ENCODE measurements at places on chromosomes 12 and 14.
A peak's percentile ranks its signal among the peaks of the same experiment; 100 is the strongest.

DNA sequence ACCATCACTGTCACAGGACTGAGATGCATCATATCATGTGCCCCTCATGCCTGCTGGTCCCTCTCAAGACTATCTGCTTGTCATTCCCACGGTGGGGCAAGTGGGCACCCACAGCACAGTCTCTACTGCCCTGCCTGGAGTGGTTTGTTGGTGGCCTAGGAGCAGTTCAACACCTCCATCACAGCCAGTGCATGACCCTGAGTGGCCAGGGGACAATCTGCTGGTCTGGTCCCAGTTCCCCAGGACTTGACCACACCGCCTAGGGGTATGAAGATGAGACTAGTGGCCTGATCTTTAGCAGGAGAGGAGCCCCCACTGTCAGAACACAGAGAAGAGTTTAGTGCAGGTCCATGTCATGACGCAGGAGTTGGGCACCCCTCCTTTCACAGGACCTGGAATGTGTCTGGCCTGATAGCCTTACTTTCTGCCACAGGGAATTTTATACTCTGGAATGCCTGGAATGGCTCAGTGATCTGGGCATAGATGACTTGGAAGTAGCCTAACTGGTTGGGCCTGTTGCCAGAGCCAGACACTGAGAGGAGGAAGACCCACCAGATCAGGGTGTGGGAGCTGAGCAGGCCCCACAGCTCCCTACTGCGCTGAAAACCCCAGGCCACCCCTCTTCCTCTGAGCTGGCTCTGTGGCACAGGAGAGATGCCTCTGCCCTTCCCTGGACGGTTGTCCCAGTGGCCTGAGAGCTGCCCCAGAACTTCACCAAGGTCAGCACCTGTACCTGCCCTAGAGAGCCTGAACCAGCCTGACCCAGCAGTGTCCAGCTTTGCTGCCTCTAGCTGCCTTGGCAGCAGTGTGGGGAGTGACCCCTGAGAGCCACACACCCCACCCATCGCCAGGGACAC lies 83.3 kb downstream of the PUS7L start:
- no peak for DNase-seq

GRCh38 chr12:591167-592023 lies 71.8 kb downstream of the NINJ2 start:
- no peak for DNase-seq

GRCh38 chr12:113468365-113469223 lies 3.1 kb downstream of the LHX5 start:
- DNase-seq, result no peak

DNA sequence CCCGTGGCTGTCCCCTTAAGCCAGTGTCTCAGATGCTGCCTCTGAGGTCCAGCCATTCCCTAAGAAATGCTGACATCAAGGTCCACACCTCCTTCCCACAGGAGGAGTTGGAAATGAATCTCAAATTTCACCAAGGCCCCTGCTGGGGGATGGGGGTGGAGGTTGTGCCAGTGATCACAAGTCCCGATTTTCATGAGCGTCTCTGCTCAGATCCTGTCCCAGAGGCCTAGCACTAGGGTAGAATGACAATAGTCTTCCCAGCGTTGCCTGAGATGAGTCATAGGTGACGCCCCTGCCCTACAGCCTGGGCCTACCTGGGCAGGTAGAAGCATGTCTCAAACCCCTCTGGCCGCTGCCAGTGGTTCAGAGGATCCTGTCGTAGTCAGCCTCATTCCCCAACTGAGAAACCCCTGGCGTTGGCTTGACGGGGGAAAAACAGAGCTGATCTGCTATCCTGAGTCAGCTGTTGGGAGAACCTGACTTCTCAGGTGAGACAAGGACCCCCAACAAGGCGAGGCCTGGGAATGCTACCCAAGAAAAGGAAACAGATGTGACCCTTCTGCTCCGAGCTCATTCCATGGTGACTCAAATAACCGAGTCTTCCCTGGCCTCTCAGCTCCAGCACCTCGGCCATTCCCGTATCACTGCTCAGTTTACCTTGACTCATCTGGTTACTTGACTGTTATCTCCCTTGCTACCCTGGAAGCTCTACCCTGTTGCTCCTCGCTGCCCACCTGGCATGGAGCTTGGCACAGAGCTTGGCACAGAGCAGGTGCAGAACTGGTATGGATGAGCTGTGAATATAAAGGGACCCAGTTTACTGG lies 21.8 kb upstream of the SPPL3 start:
- DNase-seq, result peak; percentile 19

- peak; percentile 65 for DNase-seq
Observed at GRCh38 chr14:86038387-86039042, 508.6 kb downstream of the FLRT2 start.

DNA sequence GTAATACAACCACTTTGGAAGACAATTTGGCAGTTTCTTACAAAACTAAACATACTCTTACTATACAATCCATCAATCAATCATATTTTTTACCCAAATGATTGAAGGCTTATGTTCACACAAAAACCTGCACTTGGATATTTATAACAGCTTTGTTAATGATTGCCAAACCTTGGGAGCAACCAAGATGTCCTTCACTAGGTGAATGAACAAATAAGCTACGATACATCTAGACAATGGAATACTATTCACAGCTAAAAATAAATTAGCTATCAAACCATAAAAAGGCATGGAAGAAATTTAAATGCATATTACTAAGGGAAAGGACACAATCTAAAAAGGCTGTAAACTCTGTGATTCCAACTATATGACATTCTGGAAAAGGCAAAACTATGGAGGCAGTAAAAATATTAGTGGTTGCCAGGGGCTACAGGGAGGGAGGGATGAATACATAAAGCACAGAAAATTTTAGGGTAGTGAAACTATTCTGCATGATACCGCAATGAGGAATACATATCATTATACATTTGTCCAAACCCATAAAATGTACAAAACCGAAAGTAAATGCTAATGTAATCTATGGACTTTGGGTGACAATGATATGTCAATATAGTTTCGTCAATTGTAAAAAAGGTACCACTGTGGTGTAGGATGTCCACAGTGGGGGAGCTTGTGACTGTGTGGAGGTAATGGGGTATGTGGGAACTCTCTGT lies 70.5 kb downstream of the GPR65 start:
- DNase-seq, result no peak

GRCh38 chr14:41663473-41663850 lies 56.8 kb downstream of the LRFN5 start:
- DNase-seq, result no peak

DNA sequence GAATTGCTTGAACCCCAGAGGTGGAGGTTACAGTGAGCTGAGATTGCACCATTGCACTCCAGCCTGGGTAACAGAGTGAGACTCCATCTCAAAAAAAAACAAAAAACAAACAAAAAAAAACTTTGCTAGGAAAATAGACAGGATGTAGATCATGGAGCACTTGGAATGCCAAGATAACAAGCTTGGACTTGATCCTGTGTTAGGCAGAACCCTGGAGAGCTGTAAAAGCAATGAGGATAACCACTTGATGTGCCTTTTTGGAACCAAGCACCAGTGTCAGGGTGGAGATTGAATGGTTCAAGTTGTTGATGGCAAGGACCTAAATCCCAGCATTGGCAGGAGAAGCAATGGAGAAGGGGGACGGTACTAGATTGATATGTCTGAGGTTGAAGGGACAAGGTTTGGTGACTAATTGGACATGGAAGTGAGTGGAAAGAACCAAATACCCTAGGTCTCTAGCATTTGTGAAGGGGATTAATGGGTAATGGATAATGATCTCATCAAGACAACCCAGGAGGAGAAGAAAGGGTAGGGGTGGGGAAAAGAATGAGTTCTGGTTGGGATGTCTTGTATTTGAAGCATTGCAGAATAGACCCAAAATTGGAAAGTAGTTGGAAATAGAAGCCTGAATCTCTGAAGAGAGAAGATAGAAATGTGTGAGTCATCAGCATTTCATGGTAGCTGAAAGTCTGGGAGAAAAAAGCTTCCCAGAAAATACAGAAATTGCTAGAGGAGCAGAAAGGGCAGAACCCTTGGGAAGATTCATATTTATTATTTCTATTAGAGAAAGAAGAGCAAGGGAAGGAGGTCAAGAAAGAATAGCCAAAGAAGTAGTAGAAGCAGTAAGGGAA lies 176.7 kb downstream of the NUAK1 start:
- no peak for DNase-seq

- DNase-seq, result no peak
Observed at GRCh38 chr12:29150462-29150861, 1.4 kb downstream of the FAR2 start.

DNA sequence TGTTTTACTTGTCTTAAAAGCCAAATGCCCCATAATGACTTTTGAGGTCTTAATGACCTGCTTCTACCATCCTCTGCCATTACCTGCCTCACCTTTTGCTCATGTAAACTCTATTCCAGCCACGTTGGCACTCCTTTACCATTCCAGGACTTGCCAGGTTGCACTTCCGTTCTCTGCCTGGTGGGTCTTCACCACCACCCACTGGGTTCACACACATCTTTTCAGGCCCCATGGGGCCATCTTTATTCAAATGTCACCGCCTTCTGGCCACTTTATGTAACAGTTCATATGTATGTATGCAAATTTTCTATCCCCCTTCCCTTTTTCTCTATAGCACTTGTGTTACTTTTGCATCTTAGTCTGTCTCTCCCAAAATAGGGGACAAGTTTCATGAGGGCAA lies 57.7 kb downstream of the ATP2A2 start:
- DNase-seq, result no peak

GRCh38 chr12:27276275-27276674 lies 32.2 kb downstream of the STK38L start:
- no peak for DNase-seq

DNA sequence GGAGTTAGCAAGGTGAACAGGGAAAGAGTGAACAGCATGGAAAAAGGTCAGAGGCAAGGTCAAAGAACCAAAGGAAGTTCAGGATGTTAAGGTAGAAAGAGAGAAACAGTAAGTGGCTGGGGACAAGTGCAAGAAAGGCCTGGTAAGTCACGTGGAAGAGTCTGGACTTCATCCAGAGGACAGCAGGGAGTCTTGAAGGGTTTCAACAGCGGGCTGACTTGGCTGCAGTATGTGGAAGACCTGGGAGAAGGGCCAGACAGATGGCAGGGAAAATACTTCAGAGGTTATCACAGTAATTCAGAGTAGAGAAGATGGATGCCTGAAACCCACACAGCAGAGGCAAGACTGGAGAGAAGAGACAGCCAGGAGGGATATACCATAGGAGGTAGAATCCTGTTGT lies 34.0 kb downstream of the CIT start:
- DNase-seq, result no peak

DNA sequence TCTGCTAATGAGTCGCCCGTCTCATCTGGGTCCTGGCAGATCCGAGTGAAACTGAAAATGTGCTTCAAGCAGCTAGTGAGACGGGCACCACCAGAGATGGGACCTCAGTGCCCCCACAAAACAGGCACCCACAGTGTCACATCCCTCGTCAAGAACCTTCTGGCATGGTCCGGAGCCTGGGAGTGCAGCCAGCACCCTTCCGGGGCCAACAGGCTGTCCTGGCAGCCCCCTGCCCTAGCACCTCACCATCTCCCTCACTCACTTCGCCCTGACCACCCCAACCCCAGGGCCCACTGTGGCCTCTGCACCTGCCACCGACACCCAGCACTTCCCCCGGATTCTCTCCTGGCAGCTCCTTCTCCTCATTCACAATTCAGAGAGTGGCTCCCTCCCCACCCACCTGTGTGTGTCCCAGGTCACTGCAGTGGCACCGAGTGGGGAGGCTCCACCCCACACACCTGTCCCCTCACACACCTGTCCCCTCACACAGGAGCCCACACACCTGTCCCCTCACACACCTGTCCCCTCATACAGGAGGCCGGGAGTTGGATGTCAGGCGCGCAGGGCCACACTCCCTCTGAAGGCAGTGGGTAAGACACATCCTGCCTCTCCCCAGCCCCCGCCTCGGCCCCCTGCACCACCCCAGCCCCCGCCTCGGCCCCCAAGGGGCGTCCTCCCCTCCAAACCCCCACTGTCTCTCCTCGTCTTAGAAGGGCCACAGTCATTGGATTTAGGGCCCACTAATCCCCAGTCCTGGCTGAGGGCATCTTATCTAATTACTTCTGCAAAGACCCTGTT lies 7.9 kb downstream of the GALNT9 start:
- DNase-seq, result no peak

DNA sequence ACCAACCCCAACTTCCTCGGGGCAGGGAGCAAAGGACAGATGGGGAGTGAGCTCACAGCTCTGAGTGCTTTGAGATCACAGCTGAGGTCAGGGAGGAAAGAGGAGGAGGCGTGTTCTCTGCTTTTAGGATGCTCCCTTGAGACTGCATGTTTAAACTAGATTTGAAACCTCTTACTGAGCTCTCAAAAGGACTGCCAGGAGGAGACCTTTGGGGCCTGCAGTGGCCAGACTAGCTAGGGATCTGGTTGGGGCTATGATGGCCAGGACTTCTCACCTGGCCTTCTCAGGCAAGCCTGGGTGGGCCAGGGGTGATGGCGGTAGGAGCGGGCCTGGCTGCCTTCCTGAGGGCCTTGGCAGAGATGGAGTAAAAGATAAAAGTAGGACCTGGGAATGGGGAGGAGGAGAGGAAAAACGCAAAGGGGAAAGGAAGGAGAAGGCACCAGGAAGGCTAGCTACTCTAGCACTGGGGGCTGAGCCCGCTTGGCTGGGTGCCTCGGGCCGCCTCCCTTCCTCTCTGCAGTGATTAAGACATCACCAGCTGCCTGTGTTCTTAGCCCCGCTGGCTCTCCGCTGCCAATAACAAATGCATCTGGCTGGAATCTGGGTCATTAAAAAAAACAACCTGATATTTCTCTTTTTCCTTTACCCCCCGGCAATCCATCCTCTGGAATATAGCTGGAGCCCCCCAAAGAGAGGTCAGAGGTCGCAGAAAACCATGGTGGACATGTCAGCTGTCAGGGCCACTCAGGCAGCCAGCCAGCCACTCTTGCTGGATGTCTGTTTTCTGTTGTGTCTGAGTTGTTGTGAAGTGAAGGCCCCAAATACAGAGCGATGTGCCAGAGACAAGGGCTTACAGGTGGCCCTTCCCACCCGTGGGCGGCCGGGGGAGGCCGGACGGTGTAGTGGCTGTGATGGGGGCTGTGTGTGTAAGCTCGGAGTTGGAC lies 141.3 kb downstream of the TSPAN9 start:
- DNase-seq, result no peak

DNA sequence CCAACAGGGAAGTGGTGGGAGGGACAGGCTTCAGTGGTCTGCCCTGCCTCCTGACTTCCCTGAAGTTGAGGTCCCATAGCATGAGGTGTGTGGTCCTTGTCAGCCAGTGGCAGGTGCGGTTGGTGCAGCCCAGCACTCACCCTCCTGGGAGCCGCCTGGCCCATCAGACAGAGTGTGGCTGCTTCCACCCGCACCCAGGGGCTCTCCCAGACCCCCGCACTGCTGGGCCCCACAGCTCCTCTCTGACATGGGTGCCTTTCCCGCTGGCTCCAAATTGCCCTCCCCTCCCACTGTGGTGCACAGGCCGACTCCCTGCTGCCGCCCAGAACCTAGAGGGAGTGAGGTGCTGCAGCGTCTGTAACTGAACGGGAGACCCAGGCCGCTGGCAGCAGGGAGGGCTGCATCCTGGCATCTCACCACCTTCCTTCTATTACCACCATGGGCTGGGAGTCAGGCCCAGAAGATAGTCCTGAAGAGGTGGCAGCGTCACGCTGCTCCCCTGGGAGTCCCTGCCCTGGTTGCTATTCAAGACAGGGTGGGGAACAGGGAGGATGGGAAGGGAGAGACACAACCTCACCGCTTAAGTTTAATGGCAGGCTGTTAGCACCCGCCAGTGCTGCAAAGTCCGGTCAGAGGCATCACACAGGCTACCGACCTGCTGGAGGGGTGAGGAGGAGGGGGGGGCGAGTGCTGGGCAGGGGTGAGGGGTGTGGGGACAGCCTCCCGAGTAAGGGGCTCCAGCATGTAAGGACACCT lies 180.6 kb upstream of the PRMT8 start:
- DNase-seq, result no peak
